ENCODE measurements at places on chromosomes 11 and 22.

DNA sequence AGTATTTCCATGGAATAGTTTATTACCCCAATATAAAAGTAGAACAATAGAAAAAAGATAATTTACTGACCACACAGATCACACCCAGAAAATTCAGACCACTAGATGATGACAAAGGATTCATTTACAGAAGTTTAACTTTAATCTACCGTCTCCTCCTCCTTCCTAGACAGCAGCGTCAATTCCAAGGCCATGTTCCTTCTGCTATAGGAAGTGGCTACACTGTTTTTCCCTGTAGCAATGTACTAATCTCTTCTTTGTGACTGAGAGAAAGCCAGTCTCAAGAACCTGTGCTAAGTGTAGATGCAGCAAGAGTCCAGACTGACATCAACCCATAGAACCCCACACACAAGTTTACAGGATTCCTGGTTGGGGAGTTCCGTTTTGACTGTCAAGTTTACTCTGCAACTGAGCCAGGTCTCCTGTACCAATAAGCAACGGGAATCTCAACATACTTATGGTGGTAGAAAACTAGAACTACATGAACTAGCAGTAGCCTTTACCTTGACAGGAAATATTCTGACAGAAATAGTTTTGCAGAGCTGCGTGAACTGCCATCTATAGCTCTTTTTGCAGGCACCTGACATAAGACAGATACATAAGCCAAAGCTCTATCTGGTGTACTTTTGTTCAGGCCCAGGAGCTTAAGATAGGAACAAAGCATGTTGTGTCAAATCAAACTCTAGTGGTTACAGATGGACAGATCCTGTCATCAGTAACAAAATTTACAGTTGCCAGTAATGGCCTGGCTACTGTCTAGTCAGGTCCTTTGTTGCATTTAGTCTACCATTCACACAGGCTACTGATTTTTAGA is 42.9 kb downstream of the MRTFA start:
- DNase-seq: no peak

- DNase-seq: peak; percentile 83
Observed at GRCh38 chr22:38872831-38873248, 824 bp upstream of the CBX6 start.

DNA sequence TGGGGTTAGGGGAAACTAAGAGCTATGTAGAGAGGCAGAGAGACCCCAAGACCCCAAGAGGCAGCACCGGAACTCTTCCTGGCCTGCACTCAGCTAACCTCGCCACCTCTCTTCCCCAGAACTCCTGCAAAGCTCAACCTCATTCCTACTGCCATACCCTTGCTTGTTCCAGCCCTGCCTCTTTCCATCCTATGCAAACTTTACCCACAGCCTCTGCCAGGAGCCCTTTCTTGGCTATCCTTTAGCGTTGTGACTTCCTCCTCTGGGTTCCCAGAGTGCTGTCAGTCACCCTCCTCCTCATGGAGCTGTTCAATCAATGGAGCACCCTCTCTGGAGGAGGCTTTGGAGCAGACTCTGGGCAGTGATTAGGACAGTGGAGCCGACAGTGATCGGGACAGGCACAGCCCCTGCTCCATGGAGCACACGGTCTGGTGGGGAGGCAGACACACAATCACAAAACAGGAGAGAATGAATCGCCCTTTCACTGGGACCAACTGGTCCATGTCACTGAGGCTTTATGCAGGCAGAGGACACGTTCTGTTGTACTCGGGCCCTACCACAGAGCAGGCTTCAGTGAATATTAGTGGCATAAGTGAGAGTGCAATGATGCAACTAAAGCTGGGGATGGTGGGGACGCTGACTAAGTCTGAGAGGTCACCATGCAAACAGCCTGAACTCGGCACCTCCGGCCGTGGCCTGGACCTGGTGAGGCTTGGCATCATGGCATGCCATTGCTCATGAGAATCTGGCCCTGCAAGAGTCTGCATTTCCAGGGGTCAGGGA is 24.6 kb upstream of the P2RY2 start:
- no peak for DNase-seq

DNA sequence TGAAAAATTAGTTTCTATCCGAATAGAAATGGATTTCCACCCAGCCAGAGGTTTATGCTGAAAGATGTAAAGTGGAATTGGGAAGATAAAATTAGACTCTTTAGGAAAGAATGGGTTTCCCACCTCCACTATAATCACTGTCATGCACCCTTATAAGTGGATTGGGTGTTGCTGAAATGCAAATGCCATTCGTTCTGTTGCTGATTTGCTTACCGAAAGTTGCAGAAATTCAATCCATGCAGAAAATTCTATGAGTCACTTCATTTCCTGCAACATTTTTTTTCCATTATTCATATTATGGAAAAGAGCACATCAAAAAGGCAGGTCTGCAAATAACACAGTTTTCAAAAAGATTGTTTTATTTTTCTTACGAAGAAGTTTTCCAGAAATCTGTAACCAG is 65.6 kb downstream of the LDLRAD3 start:
- DNase-seq: no peak

- no peak for DNase-seq
Observed at GRCh38 chr11:34916843-34917770, 689 bp downstream of the PDHX start.

DNA sequence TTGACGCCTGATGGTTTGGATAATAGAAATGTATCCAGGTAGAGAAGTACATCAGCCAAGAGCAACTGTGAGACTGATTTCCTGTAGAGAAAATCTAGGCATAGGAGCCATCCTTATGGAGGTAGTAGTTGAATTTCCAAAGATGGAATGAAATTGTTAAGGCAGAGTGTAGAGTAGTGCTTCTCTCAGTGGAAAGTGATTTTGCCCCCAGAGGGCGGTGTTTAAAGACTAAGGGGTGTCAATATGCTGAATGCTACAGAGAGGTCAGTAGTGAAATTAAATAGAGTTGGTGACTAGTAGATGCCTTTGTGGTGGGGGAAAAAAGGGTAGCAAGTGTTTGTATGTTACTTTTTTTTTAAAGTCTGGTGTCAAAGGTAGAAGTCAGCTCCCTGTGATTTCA is 54.5 kb downstream of the TRIM44 start:
- DNase-seq: no peak

- no peak for DNase-seq
Observed at GRCh38 chr11:16365581-16366228, 9.4 kb upstream of the SOX6 start.

DNA sequence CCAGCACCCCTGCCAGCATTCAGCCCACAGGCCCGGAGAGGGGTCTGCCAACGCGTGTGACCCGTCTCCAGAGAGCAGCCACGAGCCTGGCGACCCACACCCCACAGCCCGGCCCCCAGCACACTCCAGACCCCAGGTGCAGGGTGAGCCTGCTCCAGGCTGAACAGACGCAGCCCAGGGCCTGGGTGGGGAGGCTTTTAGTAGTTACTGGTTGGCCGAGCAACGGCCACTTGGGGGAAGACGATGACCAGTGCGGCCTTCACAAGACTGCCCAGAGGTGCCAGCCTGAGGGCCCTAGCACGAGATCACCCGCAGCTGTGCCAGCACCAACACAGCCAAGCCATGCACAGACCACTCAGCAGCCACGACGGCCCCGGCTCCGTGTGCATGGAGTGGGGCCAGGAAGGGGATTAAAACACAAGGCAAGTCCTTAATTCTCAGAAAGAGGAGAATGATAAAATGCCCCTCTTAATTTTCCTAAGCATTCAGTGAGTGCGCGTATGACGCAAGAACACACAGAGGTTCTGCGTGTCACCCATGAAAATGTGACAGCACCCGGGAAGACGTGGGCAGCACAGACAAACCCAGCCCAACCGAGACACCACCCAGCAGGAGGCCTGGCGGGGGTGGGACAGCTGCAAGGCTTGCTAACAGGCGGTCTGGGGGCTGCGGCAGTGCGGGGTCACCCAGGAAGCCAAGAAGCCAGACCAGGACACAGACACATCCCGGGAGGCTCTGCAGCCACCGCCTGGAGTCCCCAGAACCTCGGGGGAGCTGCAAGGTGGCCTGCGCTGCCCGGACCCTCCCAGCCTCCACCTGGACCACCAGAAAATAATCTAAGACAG is 47.6 kb downstream of the BRD1 start:
- DNase-seq: no peak

DNA sequence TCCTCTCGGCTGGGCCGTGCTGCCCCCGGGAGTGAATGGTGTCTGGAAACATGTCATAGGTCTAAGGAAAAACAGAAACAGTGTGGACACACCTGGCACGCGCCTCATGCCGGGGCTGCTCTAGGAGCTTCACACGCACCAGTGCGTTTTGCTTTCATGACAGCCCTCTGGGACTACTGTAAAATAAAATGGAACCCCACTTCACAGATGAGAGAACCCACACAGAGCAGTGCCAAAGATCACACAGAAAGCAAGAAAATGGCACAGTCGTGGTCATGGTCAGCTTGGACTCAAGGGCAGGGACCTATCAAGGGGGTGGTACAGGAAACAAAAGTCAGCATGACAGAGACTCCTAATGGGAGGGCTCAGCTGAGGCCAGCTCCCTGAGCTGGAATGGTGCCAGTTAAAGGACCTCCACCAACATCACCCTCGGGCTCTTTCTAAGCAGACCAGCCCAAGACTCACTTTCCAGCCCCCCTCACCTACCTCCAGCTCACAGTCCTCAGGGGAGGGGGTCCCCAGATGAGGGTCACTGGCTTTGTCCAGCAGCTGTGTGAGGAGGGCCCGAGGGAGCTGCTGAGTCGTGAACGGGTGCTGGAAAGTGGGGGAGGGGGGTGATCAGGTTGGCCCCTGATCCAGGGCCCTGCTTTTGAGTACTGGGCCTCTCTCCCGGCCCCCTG is 3.3 kb downstream of the MAP4K2 start:
- DNase-seq: no peak

DNA sequence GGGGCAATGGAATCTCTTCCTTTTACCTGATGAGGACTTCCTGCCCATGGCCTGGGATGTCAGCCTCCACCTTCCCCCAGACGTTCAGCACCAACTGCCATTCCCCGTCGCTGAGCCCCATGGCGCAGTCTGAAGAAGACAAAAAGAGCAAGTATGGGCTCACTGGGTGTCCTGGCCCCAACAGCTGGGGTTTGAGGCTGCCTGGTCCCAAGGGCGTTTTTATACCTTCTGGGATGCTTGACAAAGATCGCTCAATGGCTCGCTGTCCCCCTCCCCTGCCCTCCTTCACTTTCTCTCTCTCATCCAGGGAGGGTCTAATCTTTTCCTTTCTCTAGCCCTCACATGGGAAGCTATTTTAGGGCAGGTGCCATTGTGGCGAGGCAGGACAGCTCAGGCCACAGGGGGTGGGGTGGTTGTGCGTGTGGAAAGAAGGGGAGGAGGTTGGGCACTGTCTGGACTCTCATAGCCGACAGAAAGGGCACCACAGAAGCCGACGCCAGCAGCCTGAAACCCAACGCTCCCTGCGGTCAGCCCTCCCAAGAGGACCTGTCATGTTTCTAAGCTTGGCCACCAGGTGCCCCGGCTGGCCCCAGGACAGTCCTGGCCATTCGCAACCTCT is at the start of gene MB:
TSS of gene MB (minus strand) at position 193 of the 619 bp plus-strand sequence. CDS start at position 121, 72 bp downstream.
- peak; percentile 75 for DNase-seq

GRCh38 chr11:64003807-64004589 is 17.8 kb downstream of the OTUB1 start:
- DNase-seq: no peak

GRCh38 chr11:75722669-75723042 is 5.0 kb downstream of the MOGAT2 start:
- DNase-seq: no peak

DNA sequence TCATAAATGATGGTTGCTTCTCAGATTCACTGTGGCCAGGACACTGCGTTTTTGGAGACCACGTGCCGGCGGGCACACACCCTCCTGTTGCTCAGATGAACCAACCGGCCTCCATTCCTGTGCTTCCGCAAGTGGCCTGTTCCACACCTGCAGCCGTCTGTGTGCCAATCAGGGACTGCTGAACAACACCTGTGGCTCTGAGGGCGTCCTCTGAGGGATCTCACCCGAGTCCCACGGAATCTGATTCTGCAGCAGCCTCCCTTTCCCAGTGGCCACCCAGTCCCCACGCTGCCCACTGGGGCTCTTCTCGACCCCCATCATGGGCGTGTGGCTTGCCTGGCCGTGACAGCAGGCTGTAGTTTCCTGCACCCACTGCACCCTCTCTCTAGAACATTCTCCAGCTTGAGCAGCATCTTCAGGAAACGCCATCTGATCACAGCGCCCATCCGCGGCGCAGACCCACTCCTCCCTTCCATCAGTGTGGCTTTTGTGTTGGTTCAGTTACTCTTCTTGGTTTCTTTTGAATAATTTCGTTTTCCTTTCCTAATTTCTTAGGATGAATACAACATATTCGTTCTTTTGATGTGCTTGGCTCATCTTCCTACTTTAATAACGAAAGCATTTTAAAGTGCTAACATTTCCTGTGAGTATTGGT is 100.3 kb upstream of the SLC22A12 start:
- DNase-seq: no peak

GRCh38 chr22:44570476-44571445 is 72.7 kb upstream of the RTL6 start:
- DNase-seq: no peak
